Thoracic aorta (tissue), 2 donors: ENCODE measurements at places on chromosomes 4 and X. TPM values are rescaled to one million over a fixed set of nuclear protein-coding genes. Genes with fewer than 3 reads are reported as not detected.

GRCh38 chr4:70958681-70959080 is 34.8 kb upstream of the DCK start:
- DNase-seq: no peak

- DNase-seq: no peak
These were observed 30.8 kb downstream of the NR0B1 start for GRCh38 chrX:30278365-30278764.

DNA sequence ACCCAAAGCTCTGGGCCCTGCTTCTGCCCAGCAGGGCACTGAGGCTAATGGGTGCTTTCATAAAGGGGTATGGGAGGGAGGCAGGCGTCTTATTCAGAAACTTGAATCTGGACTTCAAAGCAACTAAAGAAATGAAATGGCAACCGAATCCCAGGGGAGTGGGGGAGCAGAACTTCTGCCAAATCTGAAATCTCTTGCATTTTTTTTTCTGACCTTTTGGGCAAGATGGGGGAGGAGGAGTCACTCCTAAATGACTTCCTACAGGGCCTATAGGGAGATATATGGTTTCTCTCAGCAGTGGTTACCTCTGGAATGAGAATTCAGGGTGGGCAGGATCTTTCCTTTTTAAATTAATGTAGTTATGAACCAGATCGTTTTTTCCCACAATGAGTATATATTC is 30.6 kb upstream of the KIAA1210 start:
- no peak for DNase-seq

Gene HTN1
- not detected for total RNA-seq

Gene STATH
- not detected for total RNA-seq

GRCh38 chrX:52082578-52082977 is 13.6 kb upstream of the MAGED4B start:
- no peak for DNase-seq

DNA sequence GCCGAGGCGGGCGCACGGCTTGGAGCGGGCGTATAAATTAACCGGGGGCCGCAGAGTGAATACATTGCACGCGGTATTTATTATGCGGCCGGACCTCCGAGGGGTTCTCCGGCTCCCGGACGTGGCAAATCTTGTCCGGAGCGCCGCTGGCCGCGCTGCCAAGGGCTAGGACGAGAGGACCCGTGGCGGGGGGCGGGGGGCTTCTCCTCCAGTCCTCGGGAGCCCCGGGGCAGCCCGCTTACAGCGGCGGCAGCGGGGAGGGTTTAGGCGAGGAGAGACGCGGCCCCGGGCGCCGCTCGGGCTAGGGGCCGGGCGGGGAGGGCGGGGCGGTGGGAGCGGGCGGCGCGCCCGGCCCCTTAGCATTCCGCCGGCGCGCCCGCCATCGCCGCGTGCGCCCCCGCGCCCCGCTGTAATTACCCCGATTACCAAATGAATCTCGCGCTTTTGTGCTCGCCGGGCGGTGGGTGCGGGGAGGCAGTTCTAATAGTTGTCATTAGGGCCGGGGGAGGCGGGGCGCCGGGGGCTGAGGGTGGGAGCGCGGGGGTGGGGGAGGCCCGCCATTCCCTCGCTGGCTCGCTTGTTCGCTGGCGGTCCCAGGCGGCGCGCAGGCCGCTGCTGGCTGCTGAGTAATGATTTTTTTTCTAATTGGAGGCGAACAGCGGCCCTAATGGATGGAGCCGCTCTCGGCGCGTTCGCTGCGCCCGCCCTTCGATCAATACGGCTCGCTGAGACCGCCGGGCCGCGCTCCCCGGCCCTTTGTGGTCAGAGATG is 276.6 kb downstream of the BCOR start:
- no peak for DNase-seq
